Body of pancreas (tissue), 4 donors: ENCODE measurements at places on chromosomes 6 and 20. TPM values are rescaled to one million over a fixed set of nuclear protein-coding genes. Genes with fewer than 3 reads are reported as not detected.

GRCh38 chr6:71592643-71593042 lies 293.7 kb upstream of the RIMS1 start:
- DNase-seq = no peak
- H3K27ac ChIP-seq = no peak overlapping the region
- H3K27me3 ChIP-seq = no peaks in the 10 kb centered on the region
- H3K36me3 ChIP-seq = no peaks in the 10 kb centered on the region
- no peaks in the 10 kb centered on the region for H3K4me1 ChIP-seq

- H3K27me3 ChIP-seq = no peaks in the 10 kb centered on the region
- no peak overlapping the region for H3K4me3 ChIP-seq
- H3K27ac ChIP-seq = no peak overlapping the region
Observed at GRCh38 chr20:8755340-8756118, 313.4 kb upstream of the PLCB4 start.

- no peak overlapping the region for H3K27ac ChIP-seq
- no peaks in the 10 kb centered on the region for H3K36me3 ChIP-seq
- no peaks in the 10 kb centered on the region for H3K4me1 ChIP-seq
- no peak overlapping the region for H3K4me3 ChIP-seq
- no peak for DNase-seq
- H3K27me3 ChIP-seq = no peaks in the 10 kb centered on the region
Observed at GRCh38 chr6:87203448-87204023, 48.2 kb downstream of the ZNF292 start.

- DNase-seq = no peak
- no peak overlapping the region for H3K27ac ChIP-seq
- no peaks in the 10 kb centered on the region for H3K36me3 ChIP-seq
- no peaks in the 10 kb centered on the region for H3K4me1 ChIP-seq
Observed at GRCh38 chr6:142336183-142336582, 34.4 kb downstream of the ADGRG6 start.

GRCh38 chr6:111086685-111087084 lies 618 bp upstream of the SLC16A10 start:
- DNase-seq = no peak
- H3K27me3 ChIP-seq = no peaks in the 10 kb centered on the region
- H3K4me1 ChIP-seq = peaks cover 16% of the 10 kb centered on the region

GRCh38 chr20:52130406-52130805 lies 61.2 kb downstream of the ZFP64 start:
- H3K27ac ChIP-seq = no peak overlapping the region
- H3K4me3 ChIP-seq = no peak overlapping the region
- H3K36me3 ChIP-seq = no peaks in the 10 kb centered on the region
- no peaks in the 10 kb centered on the region for H3K27me3 ChIP-seq
- no peak for DNase-seq
- H3K4me1 ChIP-seq = no peaks in the 10 kb centered on the region

GRCh38 chr20:40416274-40416673 lies 272.8 kb downstream of the MAFB start:
- no peaks in the 10 kb centered on the region for H3K4me1 ChIP-seq
- no peak overlapping the region for H3K4me3 ChIP-seq
- no peaks in the 10 kb centered on the region for H3K36me3 ChIP-seq
- no peaks in the 10 kb centered on the region for H3K27me3 ChIP-seq
- no peak overlapping the region for H3K27ac ChIP-seq
- no peak for DNase-seq

DNA sequence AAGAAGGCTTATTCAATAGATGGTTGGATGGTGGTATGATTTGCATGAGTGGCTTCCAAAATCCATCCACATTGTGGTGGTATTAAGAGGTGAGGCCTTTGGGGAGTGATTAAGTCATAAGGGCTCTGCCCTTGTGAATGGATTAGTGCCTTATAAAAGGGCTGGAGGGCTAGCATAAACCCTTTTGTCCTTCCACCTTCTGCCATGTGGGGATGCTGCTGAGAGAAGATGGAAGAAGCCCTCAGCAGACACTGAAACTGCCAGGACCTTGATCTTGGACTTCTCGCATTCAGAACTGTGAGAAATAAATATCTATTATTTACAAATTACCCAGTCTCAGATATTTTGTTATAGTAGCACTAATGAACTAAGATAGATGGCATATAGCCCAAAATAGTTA lies 27.8 kb upstream of the SRPK1 start:
- no peaks in the 10 kb centered on the region for H3K27me3 ChIP-seq
- H3K4me1 ChIP-seq = no peaks in the 10 kb centered on the region
- DNase-seq = no peak
- no peak overlapping the region for H3K27ac ChIP-seq
- H3K36me3 ChIP-seq = no peaks in the 10 kb centered on the region

DNA sequence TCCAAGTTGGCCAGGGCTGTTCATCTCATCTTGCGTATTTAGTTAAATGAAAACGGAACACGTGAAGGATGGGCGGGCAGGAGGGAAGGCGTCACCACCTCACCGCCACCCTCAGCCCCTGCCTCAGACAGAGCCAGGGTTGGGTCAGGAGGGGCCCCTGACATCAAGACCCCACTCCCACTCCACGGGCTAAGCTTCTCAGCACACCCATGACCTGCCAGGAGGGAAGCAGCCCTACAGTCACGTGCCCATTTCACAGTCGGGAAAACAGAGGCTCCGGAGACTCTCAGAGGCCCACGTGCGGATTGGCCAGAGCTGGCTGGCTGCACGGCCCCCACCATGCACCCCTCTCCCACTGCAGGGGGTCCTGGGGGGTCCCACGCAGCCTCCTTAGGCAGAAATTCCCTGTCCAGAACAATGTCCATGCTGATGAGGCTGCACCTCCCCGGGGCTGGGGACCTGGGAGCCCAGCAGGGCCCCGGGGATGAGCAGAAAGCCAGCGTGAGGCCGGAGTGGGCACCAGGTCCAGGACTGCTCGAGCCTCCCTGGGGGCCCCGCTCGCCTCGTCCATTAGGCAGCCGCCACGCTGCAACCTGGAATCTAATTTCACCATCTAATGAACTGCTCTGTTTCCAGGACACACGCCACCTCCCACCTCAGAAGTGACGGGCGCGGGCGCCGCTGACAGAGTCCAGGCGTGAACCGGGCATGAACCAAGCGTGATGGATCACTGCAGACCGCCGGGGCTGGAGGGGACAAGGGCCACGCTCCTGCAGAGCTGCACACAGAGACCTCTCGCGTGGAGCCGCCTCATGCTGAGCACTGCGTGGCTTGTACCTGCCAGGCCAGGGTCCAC lies 15.8 kb downstream of the KCNQ2 start:
- DNase-seq = peak; percentile 37
- no peaks in the 10 kb centered on the region for H3K36me3 ChIP-seq
- no peaks in the 10 kb centered on the region for H3K4me1 ChIP-seq

DNA sequence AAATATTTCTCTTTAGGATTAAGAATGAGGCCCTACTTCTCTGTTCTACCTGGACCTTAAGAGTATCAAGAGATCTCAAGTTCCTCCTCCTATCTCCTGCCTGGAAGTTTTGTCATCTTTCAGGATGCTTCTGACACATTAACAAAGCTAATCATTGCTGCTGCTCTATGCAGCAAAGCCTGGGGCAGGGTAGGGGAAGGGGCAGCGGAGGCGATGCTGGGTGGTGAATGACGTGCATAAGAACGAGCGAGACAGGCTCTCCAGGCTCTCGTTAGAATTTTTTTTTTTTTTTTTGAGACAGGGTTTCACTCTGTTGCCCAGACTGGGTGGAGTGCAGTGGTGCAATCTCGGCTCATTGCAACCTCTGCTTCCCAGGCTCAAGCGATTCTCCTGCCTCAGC lies 31.2 kb downstream of the FERMT1 start:
- H3K27ac ChIP-seq = no peak overlapping the region
- DNase-seq = no peak
- H3K36me3 ChIP-seq = no peaks in the 10 kb centered on the region
- H3K4me3 ChIP-seq = no peak overlapping the region
- H3K27me3 ChIP-seq = no peaks in the 10 kb centered on the region

The PTPRT gene
- 1.0 TPM for total RNA-seq

The HSPA1L gene
- total RNA-seq = 1.0 TPM
